Nucleus accumbens (tissue), 56 donors: ENCODE measurements at places on chromosomes 5 and 9.

GRCh38 chr5:88792144-88792840, 90.7 kb downstream of the MEF2C start:
- no peak for DNase-seq

DNA sequence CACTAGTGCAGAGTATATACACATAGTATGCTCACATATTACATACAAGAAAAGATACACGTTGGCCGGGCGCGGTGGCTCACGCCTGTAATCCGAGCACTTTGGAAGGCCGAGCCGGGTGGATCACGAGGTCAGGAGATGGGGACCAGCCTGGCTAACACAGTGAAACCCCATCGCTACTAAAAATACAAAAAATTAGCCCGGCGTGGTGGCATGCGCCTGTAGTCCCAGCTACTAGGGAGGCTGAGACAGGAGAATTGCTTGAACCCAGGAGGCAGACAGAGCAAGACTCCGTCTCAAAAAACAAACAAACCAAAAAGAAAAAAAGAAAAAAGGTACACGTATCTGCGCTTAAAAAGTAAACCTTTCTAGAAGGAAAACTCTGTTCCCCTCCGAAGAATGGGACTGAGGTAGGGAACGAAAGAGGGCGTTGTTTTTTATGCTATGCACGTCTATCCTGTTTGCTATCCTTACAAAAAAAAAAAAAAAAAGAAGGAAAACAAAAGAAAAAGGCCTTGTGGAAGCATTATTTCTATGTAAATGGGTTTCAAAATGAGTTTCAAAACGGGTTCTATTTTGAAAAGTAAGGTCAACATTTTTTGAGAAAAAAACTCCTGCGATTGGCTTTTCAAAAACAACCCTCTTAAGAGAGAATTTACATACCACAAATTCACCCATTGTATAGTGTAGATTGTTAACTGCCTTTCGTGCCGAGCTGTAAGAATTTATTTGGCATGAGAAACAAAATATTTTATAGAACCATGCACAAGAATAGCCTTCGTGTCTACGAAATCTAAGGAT, 1.2 kb downstream of the AK3 start:
- no peak for DNase-seq

DNA sequence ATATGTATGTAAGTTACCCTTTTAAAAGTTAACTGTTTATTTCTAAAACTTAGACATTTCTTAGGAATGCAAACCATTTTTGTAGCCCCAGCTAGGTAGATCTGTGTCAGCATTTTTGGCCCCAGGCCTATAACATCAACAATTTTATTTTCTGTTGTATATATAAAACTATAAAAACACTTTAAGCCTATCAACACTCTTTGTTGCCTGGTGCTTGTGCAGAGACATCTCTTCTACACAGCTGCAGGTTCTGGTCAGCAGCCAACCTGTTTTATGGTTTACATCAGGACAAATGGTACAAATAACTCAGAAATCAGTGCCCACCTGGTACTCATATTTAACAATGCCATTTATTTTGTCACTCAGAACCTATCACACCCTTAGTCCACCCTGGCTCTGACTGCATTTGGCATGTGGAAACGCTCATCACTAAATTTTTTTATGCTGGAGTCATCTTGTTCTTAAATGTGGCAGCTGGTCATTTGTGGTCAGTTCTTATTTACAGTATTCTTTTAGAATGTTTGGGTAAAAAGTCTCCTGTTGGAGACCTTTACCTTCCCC, 173.4 kb downstream of the DNAH5 start:
- DNase-seq = no peak

DNA sequence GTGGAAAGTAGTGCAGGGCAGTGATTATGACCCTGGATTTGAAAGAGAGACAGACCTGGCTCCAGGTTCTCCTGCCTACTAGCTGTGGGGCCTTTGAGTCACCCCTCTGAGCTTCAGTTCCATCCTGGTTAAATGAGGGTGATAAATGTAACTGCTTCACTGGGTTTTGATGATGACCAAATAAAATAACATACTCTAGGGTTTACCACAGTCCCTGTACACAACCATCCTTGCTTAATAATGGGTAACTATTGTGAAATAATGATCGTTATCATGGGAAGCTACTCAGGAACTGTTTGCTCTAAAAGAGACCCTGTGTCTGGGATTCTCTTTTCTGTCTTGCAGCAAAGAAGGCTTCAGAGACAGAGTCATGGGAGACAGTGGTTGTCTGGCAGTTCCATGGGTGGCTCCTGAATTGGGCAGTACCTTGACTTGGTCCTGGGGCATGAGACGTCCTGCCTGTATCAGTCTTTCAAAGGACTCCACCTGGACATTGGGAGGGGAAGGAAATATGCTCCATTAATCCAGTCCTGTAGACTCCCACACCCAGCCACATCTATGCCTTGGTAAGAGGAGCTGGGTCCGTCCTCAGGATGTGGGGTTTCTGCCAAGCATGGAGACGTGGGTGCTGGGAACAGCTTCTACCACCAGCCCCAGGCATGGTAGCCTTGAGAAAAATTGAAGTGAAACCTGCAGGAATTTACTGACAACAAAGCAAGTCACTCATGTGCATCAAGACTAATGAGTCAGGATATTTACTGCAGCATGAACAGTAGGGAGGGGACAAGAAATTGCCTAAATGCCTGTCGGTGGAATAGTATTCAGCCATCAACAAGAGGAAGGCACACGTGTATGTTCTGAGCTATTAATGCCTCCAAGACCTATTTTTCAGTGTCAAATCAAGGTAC, 23.4 kb downstream of the AKNA start:
- no peak for DNase-seq

GRCh38 chr5:55446640-55447351, 88.0 kb downstream of the PLPP1 start:
- DNase-seq = no peak
